Stimulated activated CD4-positive, alpha-beta T cell treated with anti-CD3 and anti-CD28 coated beads, Interleukin-1b, Interleukin-23, amount 100 ng/mL, for 1 hour (primary cell): ENCODE measurements at places on chromosomes 3 and 15.

DNA sequence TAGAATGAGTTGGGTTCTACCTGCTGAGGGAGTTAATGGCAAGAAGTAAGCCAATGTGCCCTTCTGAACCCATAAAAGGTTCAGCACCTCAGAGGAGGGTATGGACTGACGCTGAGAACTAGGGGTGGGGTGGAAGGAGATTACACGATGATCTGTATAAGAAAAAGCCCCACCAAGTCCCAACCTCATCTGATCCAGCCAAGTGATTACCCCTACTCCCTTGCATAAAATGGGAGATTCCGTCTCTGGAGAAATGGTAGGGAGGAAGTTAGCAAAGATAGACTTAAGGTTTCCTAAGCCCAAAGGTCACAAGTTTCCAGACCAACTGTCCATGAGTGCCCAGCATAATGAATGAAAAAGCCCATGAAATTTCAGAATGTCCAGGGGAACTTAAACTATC lies 7.1 kb upstream of the DVL3 start:
- DNase-seq: no peak

GRCh38 chr3:8443829-8444791 lies 57.5 kb upstream of the LMCD1 start:
- no peak for DNase-seq

- DNase-seq: no peak
Observed at GRCh38 chr15:90030376-90030775, 29.3 kb downstream of the ZNF710 start.

GRCh38 chr3:45559560-45560118 lies 34.9 kb upstream of the LIMD1 start:
- DNase-seq: no peak

- no peak for DNase-seq
Observed at GRCh38 chr3:133924041-133924440, 28.4 kb upstream of the RAB6B start.
